NCI-H2081 (cell line): ENCODE measurements at places on chromosomes 6 and 20.
A peak's percentile ranks its signal among the peaks of the same experiment; 100 is the strongest.

DNA sequence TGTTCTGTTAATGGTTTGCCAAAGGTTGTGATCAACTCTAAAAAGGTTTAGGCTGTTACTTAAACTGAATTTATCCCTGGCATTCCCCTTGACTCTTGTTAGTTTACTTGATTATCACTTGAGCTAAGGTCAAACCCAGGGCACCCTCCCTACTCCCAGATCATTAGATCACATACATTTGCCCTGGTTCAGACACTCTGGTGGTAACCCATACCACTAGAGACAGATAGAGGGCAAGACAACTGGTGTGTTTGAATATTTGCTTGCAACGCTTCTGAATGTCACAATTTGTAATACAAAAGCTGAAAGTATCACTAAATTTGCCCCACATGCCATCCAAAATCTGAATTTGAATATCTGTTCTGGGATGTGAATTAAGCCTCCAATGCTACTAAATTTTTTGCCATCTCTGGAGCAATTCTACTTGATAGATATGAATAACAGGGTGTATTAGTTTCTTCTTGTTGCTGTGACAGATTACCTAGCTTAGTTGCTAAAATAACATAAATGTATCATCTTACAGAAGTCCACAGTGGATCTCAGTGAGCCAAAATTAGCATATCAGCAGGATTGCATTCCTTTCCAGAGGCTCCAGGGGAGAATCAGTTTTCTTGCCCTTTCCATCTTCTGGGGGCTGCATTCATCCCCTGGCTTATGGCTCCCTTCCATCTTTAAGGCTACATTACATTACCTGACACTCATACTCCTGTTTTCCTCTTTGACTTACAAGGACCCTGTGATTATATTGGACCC, 45.4 kb downstream of the FIG4 start:
- no peak for DNase-seq

DNA sequence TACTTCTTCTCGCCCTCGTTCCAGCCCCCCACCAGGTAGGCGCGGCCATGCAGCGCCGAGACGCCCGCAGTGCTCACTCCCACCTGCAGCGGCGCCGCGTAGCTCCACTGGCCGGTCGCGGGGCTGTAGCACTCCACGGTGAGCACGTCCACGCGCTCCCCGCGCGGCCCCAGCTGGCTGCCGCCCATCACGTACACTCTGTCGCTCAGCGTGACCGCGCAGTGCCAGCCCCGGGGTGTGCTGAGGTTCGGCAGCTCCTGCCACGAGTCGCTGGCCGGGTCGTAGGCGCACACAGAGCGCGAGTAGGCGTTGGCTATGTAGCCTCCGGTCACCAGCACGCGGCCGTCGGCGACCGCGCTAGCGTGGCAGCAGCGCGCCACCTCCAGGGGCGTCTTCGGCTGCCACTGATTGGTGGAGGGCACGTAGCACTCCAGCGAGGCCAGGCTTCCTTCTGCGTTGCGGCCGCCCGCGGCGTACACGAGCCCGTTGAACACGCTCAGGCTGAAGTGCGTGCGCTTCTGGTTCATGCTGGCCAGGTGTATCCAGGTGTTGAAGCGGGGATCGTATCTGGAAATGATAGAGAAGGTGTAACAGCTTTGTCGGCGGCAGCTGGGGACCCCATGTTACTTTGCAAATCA, 13.7 kb downstream of the KLHL31 start:
- peak; percentile 88 for DNase-seq

- DNase-seq, result no peak
Observed at GRCh38 chr6:40387127-40387870, 199.9 kb downstream of the LRFN2 start.

DNA sequence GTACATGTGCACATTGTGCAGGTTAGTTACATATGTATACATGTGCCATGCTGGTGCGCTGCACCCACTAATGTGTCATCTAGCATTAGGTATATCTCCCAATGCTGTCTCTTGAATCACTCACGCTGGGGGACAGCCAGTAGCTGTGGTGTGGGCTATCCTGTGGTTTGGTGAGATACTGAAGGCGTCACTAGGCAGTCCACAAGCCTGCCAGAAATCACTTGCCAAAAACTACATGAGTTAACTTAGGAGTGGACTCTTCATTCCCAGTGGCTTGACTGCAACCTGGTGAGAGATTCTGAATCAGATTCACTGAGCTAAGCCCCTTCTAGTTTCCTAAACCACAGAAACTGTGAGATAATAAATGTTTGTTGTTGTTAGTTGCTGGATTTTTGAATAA, 191.3 kb downstream of the TSHZ2 start:
- DNase-seq, result no peak

DNA sequence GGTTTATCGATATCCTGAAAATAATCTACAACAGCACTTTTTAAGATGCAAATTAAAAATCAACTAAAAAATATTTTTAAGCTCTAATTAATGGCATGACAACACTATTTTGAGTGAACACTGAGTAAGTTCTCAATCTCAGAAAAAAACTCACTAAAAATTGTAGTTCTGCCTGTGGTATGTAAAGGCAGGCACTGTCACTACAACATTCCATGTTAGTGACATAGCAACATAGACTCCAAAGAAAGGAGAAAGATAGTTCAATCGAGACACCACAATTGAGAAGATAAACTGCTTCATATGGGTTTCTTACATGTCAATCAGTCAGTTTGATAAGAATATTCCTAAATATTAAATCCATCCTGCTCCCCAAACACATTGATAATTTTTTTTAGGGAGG, 38.0 kb downstream of the COL12A1 start:
- DNase-seq, result no peak

GRCh38 chr6:80488190-80488589, 381.7 kb downstream of the BCKDHB start:
- no peak for DNase-seq

DNA sequence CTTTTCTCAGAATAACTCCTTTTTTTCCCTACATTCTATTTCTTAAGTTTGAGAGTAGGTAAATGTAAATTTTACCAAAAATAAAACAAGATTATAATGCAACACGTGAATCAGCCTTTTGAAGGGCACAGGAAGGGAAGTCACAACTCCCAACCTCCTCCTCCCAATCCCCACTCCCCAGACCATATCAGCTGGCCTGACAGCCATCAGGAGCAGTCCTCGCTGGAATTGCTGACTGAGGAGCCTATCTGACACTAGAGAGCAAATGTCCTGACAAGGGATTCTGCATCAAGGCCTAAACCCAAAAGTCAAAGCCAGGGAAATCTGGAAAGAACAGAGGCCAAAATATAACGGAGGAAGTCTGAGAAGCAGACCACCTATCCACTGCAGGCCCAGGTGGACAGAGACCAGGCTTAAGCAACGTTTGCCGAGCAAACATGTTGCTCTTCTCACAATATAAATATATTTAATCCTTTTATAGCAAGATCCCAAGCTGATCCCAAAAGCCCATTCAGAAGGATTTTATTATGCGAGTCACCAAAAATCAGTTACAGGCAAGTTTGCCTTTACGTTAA, 2.5 kb downstream of the RRAGD start:
- DNase-seq, result no peak
